Epithelial cell of proximal tubule (primary cell): ENCODE measurements at places on chromosomes 12 and 14.

GRCh38 chr12:131229426-131230339, 276.0 kb downstream of the ADGRD1 start:
- DNase-seq: no peak

DNA sequence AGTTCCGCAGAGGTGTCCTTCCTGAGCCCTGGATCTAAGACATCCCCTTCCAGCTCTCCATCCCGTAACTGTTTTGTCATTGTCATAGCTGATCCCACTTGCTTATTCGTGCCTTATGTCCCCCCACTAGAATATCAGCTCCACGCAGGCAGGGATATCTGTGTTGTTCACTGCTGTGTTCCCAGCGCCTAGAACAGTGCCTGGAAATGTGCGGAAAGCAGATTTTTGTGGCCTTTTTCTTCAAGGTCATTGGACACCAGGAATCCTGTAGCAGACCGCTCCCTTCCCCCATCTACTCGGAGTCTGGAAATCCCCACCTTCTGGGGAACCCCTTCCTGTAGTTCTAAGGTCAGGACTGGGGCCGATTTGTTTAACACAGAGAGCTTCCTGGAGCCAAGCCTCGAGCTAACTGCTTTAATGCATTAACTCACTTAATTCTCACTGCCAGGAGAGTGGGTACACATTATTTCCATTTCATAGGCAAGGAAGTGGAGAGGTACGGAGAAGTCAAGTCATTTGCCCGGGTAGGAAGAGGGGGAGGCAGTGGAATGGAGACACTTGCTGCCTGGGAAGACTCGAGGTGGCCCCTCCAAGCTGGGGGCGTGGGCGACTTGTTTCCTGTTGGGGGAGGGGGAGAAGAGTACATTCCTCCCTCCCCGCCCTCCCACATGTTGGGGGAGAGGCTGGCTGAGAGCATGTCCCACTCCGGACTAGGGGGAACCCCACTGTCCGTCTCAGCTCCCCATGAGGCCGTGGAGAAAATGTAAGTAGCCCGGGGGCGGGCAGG, 1.2 kb upstream of the SH2B3 start:
- peak; percentile 87 for DNase-seq

GRCh38 chr12:104693493-104693892, 236.7 kb downstream of the CHST11 start:
- no peak for DNase-seq

- DNase-seq: no peak
These were observed 93.1 kb upstream of the HIF1A start for GRCh38 chr14:61602003-61602732.

DNA sequence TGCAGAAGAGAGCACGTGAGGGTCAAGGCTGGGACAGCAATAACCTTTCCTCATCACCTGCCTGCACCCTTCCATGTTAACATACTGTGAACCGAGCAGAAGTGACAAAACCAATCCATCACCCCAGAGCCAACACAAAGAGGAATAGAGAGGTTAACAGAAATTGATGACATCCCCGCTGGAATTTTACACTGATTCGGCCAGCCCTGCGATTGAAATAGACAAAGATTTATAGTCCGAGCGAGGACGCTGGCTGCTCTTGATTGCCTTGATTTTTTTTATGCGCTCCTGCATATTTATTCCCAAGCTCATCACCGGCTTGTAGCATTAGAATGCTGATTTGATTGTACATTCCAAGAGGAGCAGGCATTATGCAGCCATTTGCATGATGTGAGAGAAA, 729.7 kb downstream of the BCL11B start:
- DNase-seq: no peak

- DNase-seq: no peak
These were observed 165.4 kb upstream of the PLEKHG7 start for GRCh38 chr12:92537290-92537960.

DNA sequence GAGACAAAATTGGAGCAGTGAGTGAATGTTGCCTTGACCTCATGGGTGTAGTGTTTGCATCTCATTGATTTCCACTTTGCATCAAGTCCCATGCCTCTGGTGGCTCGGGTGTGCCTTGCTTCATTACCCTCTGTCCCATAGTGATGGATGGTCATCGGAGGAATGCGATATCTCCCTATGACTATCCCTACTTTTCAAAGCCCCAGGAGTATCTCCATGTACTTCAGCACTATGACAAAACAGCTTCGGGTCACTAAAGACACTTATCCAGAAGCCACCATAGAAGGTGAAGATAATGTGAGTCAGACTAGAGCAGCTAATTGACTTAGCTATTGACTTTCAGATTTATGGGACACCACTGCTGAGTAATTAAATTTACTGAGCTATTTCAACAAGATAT, 355.1 kb upstream of the CCDC196 start:
- DNase-seq: no peak

GRCh38 chr12:80374615-80375014, 69.4 kb upstream of the PTPRQ start:
- no peak for DNase-seq

GRCh38 chr12:116399055-116399454, 121.6 kb upstream of the MED13L start:
- DNase-seq: no peak

DNA sequence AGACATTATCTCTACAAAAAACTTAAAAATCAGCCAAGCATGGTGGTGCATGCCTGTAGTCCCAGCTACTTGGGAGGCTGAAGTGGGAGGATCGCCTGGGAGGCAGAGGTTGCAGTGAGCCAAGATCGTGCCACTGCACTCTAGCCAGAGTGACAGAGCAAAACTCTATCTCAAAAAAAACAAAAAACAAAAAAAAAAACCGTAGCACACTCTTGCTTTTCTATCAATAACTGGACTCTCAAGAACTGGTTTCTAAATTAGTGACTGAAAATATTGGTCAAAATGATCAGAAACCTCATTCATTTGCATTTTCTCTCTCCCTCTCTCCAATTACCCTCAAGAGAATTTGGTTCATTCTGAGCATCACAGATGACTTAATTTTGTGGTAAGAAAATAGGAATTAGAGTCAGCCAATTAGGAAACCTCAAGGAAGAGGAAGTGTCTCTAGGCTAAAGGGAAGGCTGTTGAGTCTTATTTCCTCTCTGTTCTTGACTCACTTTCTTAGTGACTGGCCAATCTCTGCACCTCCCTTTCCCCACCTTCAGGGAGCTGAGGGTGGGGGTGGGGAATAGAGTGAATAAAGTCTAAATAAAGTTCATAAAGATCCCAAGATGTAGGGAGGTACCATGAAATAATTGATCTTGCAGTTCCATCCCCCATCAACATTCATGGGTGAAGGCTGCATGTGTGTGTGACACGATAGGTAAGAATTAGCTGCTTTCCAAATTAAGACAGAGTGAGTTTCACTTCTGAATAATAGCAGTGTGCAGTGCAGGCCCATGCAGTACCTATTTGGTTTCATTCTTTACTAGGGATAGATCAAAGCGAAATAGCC, 6.8 kb upstream of the PSMA6 start:
- DNase-seq: no peak

- DNase-seq: no peak
These were observed 52.4 kb upstream of the CAPRIN2 start for GRCh38 chr12:30806989-30807694.
